Airway epithelial cell (primary cell): ENCODE measurements at places on chromosomes 2 and 18. TPM values are rescaled to one million over a fixed set of nuclear protein-coding genes. Genes with fewer than 3 reads are reported as not detected.

TMEM169 gene
- total RNA-seq: 0.07 and 3.2 TPM in 2 replicates

ELOA2 gene
- total RNA-seq: not detected in 2 replicates

GPR35 gene
- total RNA-seq: 0.28 TPM in 1 of 2 replicates, not detected in the other

PID1 gene
- 1.3 and 2.4 TPM in 2 replicates for total RNA-seq

RESP18 gene
- total RNA-seq: not detected in 2 replicates

SLC30A3 gene
- not detected in 2 replicates for total RNA-seq

ERFE gene
- total RNA-seq: 0.56 and 2.0 TPM in 2 replicates

KCNE4 gene
- 0.35 TPM in 1 of 2 replicates, not detected in the other for total RNA-seq

PSMA8 gene
- not detected in 2 replicates for total RNA-seq

LBX2 gene
- total RNA-seq: 0.56 TPM in 2 replicates

IL36B gene
- total RNA-seq: not detected in 2 replicates

FAHD2B gene
- total RNA-seq: 7.5 and 10.3 TPM in 2 replicates

GNLY gene
- not detected in 2 replicates for total RNA-seq

PRKAG3 gene
- not detected in 2 replicates for total RNA-seq

NEUROD1 gene
- total RNA-seq: not detected in 2 replicates

FEV gene
- not detected in 2 replicates for total RNA-seq
